ENCODE measurements at places on chromosomes 1 and 21. TPM values are rescaled to one million over a fixed set of nuclear protein-coding genes. Genes with fewer than 3 reads are reported as not detected.

Gene B3GALT2
- 0.57 TPM for total RNA-seq

Gene PLEKHN1
- 0.61 TPM for total RNA-seq

Gene HSPG2
- total RNA-seq, result 152 TPM

Gene NBPF26
- 11.4 TPM for total RNA-seq

Gene HENMT1
- 3.7 TPM for total RNA-seq

Gene KCNK2
- total RNA-seq, result 0.56 TPM

Gene ATF6
- total RNA-seq, result 19.6 TPM

Gene CLCA1
- 1,116 TPM for total RNA-seq

Gene RUNX3
- 3.2 TPM for total RNA-seq
